HT1080 (cell line): ENCODE measurements at places on chromosomes 6 and 20.

DNA sequence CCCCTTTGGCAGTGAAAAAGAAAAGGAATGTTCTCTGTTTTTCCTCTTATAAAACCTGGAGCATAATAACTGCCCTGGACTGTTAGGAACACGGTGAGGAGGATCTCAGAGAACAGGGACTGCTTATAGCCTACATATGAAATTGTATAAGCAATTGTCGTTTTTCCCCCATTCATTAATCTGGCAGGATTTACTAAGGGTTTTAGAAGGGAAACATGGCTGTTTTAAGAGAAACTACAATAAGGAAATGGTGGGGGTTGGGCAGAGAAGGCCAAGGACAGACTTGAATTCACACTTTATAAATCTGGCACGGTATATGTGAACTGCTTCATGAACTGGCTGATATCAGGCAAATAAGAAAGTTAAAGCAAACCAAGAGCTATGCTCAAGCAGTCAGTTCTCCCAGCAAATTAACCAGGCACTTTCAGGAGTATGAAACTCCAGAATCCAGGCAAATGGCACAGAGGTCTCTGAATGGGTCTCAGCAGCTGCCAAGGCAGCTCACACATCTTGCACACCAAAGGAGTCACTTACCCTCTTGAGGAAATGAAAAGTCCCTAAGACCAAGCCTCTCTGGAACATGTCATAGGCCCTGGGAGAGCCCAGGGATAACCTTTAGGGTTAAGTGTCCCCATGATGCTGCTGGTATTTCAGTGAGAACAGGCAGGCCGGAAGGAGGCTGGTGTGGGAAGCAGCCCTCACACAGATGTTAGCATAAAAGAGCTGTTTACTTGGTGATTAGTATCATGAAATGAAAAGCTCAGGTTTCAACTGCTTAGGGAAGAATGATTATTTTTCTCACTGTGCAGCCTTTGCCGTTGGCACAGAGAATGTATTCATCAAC lies 260.5 kb upstream of the MARCKS start:
- DNase-seq = no peak

DNA sequence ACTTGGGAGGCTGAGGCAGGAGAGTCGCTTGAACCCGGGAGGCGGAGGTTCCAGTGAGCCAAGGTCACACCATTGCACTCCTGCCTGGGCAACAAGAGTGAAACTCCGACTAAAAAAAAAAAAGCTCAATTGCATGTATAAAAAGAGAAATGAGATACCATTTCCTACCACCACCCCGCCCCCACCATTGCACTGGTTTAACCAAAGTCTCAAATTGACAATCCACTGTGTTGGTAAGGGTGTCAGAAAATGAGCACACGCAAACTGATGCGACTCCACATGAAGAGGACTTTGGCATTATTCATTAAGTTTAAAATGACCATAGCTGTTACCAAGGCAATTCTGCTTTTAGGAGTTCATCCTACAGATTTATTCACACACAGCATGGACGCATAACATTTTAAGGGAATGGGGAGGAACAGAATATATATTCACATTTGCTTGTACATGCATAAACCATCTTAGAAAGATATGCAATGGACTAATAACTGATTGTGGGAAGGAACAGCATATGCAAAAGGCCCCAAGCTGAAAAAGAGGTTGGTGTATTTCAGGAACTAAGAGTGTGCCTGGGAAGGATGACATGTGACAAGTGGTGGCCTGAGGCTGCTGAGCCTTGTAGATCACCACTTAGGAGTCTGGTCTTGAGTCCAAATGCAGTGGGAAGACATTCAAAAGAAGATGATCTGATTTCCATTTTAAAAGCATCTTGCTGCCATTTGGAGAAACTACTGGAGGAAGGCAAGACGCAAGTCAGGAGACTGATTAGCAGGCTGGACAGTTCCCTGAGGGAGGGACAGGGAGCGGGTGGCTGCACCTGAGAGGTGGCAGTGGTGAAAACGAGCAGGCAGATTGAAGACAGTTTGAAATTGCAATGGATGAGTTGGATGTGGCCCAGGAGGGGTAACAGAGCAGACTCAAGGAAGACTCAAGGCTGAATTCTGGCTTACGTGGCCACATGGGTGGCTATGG lies 37.2 kb upstream of the PTPN1 start:
- no peak for DNase-seq

GRCh38 chr6:138572167-138572875 lies 73.0 kb upstream of the NHSL1 start:
- DNase-seq = no peak

DNA sequence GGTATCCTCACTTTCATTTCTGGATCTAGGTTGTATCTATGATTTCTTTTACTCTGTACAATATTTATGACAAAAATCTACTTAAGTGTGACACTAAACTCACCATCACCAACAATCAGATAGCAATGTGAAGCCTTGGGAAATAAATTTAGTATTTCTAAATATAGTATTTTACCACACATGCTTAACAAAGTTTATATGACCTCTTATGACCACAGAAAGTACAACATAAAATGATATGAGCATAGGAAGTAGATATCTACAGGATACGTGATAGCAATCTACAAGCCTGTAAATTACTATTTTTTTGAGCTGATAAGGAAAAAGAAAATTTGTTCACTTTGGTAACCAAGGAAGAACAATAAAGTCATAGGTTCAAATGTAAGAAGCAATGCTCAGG lies 910.4 kb upstream of the CITED2 start:
- DNase-seq = no peak

GRCh38 chr6:111207141-111207858 lies 120.0 kb downstream of the SLC16A10 start:
- peak; percentile 13 for DNase-seq

- DNase-seq = peak; percentile 85
Measured at GRCh38 chr6:68279793-68280557, 355.1 kb upstream of the ADGRB3 start.

DNA sequence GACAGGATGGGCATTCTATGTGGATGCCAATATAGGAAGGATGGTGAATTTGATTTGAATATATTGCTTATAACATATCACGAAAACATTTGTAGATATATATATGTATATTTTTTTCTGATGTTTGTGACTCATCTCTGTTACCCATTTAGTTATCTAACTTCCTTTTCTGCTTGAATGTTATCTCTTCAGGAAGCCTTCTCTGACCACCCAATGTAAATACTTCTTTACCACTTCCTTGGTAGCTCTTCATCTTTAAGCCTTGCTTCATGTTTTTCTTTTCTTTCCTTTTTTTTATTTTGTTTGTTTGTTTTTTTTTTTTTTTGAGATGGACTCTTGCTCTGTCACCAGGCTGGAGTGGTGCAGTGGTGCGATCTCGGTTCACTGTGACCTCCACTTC lies 260.5 kb upstream of the EPHA7 start:
- peak; percentile 48 for DNase-seq

- DNase-seq = no peak
Measured at GRCh38 chr20:21391185-21391971, 5.9 kb downstream of the NKX2-4 start.

DNA sequence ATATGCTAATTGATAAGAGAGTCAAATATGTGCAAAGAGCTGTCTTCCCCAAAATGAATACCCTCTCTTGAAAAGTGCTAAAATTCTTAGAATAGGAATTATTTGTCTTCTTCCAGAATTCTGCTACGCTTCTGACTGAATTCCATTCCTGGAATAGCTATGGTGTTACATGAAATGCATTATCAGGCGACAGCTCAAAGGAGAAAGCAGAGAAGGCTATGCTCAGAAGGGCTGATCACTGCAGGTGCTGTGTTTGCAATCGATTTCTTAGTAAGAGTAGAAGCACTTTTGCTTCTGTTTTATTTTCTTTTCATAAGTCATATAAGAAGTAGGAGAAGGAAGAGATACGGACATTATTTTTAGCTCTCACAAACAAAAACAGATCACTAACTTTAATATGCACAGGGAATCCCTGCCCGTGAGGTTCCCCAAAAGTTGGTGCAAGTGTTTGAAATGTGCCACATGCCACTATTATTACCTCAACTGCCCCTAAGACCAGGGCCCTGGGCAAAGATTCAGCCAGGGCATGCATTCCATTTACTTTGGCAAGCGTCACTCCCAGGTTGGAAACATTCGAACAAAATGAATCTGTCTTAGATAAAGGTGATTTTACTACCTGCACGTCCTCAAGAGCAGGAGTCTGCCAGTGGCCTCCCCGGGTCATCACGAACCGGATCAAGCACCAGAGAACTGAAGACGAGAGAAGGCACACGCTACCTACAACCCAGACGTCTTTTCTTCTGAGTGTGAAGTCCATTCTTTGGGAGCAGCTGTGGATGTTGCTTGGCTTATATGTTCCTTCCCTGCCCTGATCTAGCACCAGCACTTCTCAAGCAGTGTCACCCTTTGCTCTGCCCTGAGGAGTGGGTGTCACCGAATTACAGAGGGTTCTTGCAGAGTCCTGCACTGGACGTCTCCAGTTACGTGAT lies 7.2 kb downstream of the MYLK4 start:
- no peak for DNase-seq

DNA sequence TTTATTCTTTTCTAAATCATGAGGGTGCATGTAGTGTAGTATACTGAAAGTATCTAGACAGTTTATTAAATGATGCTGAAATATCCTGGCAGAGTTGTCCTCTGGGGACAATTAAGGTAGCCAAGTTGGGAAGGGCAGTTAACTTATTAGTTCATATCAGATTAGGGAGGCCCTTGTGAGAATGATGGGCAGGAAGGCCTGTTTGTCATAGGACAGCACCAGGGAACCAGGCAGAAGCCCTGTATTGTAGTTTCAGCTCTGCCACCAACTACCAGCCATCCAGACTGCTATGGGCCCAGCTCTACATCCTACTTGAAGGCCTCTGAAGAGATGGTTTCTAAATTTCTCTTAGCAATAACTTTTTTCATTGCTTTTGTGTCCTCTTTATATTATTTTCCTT lies 4.0 kb downstream of the MYLIP start:
- DNase-seq = no peak

DNA sequence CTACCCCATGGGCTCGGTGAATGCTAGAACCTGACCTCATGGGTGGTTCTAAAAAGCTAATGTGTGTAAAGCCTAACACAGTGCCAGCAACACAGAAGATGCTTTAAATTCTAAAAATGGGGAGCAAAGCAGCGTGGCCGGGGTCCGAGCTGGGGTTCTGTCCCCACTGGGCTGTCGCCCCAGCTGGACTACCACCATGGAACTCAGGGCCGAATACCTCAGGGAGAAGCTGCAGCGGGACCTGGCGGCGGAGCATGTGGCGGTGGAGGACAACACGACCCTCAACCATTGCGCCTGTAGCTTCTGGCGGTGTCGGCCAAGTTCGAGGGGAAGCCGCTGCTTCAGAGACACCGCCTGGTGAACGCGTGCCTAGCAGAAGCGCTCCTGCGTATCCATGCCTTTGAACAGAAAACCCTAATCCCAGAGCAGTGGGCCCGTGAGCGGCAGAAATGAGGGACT lies 8.4 kb downstream of the SOX4 start:
- no peak for DNase-seq

- DNase-seq = no peak
Measured at GRCh38 chr6:114648847-114649246, 306.0 kb upstream of the HS3ST5 start.

- DNase-seq = no peak
Measured at GRCh38 chr20:34102342-34102741, 9.7 kb downstream of the EIF2S2 start.

GRCh38 chr20:58523971-58524315 lies 8.7 kb upstream of the APCDD1L start:
- DNase-seq = peak; percentile 48

GRCh38 chr6:12289933-12290820 lies at the start of gene EDN1:
EDN1 (plus strand) TSS chr6:12290361; CDS start chr6:12290630, 269 bp downstream.
- DNase-seq = peak; percentile 91

DNA sequence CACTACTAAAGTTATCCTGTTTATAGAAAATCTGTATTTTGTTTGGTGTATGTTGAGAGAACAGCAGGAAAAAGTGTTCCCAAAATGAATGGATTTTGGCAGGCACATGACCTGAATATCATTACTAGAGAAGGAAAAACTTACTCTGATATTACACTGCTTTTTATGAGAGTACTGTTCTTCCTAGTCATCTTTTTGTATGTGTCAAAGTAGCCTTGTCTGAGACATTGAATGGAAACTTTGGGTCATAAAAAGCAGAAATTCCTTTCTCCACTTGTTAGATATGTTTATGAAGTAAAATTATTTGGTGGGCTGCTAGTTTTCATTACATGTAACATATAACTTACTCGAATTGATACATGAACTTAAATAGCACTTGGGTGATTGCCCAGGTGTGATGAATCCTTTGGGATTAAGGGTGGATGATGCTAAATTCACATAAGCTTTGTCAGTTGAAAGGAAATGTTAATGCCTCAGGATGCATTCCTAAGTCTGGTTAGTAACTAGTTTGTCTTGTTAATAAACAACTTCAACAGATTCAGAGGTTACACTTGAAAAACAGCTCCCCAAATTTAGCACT lies 206.7 kb downstream of the CENPW start:
- peak; percentile 11 for DNase-seq

GRCh38 chr6:148407372-148407771 lies 64.7 kb downstream of the SASH1 start:
- DNase-seq = peak; percentile 90

DNA sequence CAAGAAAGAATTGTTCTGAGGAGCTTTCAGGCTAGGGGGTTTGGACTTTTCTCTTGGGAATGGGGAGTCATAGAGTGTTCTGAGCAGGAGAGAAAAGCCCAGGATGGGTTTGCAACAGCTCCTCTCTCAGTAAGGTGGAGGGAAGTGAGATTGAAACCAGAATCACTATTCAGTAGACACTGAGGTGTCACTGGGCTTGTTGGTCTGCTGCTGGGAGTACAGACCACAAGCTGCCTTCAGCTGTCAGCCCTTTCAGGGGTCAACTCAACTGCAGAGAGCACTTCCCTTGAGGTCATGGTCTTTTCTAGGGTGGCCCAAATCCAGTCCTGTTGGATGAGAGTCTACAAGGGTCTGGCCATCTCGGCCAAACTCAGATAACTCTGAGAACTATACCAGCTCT lies 12.9 kb upstream of the FOXA2 start:
- DNase-seq = no peak

DNA sequence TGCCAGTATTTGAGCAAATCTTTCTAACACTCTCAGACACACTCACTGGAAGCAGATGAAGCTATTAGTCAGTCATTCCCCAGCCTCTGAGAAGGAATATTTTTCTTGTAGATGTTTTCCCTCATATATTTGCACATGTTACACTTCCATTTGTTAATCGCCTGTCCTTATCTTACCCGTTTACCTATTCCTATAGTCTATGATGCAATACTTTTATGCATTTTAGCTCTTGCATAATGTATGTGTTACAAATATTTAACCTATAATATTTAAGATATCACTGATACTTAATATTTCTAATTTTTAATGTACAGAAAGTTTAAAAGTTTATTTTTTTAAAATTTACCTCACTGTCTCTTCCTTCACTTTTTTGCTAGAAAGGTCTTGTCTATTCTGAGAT lies 71.9 kb downstream of the PCSK2 start:
- no peak for DNase-seq

DNA sequence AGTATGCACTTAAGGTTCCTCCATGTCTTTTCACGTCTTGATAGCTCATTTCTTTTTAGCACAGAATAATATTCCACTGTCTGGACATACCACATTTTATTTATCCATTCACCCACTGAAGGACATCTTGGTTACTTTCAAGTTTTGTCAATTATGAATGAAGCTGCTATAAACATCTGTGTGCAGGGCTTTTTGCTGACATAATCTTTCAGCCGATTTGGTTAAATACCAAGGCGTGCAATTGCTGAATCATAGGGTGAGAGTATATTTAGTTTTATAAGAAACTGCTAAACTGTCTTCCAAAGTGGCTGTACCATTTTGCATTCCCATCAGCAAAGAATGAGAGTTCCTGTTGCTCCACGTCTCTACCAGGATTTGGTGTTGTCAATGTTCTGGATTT lies 44.9 kb upstream of the PHACTR2 start:
- DNase-seq = no peak

GRCh38 chr20:48648482-48649051 lies 179.2 kb downstream of the PREX1 start:
- DNase-seq = no peak
